ENCODE measurements at places on chromosomes 3 and 15. TPM values are rescaled to one million over a fixed set of nuclear protein-coding genes. Genes with fewer than 3 reads are reported as not detected.

- no peak overlapping the region for H3K27ac ChIP-seq
- H3K4me1 ChIP-seq: no peaks in the 10 kb centered on the region
- no peak for DNase-seq
- H3K36me3 ChIP-seq: no peaks in the 10 kb centered on the region
Measured at GRCh38 chr15:67397139-67397538, 123.8 kb upstream of the C15orf61 start.

GRCh38 chr15:36911322-36911944 lies 188.9 kb downstream of the MEIS2 start:
- no peaks in the 10 kb centered on the region for H3K27me3 ChIP-seq
- H3K4me3 ChIP-seq: no peak overlapping the region
- DNase-seq: no peak
- no peaks in the 10 kb centered on the region for H3K4me1 ChIP-seq
- H3K36me3 ChIP-seq: no peaks in the 10 kb centered on the region

PRTG gene
- total RNA-seq: not detected

SLC9C1 gene
- 0.79 TPM for total RNA-seq

DNA sequence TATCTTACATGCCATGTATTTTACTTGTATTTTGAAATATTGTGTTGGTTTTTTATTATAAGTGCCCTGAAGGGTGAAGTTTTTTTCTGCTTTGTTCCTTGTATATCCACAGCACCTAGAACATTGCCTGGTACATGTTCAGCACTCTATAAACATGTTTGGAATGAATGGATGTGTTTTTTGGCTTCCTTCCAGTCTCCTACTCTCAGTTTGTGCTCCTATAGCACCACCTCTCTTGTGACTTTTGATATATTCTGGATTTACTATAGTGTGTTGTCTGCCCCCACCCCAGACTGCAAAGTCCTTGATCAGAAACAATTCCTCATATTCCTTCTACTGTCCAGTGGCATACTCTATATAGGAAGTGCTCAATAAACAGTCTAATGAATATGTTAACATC lies 60.6 kb downstream of the PLCL2 start:
- DNase-seq: no peak
- H3K4me1 ChIP-seq: no peaks in the 10 kb centered on the region
- H3K4me3 ChIP-seq: no peak overlapping the region
- no peak overlapping the region for H3K27ac ChIP-seq
